Right forelimb (tissue), 1 donor: ENCODE measurements at places on chromosomes 2 and 18.
A peak's percentile ranks its signal among the peaks of the same experiment; 100 is the strongest.

DNA sequence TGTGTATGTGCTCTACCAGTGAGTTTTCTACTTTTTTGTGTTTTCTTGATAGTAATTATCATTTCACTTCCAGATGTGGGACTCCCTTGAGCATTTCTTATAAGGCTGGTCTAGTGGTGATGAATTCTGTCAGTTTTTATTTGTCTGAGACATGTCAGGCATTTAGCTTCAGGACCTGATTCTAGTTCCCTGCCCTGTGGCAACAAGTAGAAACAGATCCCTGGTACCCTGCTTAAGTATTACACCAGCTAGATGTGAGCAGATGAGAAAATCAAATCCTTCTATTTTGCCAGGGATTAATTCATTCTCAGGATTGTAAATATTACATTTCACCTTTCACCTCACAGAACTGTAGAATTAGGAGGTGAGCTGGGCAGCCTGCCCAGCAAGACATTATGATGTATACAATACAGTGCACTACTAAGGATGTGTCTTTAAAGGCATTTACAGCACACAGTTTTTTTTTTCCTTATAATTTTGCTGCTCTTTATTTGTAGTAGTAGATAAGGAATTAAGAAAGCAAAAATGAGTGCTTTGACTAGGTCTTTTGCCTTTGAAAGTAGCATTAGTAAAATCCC lies 35.1 kb downstream of the GALM start:
- no peak for DNase-seq

GRCh38 chr2:38465789-38466127 lies 88.7 kb upstream of the ATL2 start:
- no peak for DNase-seq

- DNase-seq = peak; percentile 62
These were observed 995 bp downstream of the TMEM127 start for GRCh38 chr2:96264656-96265348.

DNA sequence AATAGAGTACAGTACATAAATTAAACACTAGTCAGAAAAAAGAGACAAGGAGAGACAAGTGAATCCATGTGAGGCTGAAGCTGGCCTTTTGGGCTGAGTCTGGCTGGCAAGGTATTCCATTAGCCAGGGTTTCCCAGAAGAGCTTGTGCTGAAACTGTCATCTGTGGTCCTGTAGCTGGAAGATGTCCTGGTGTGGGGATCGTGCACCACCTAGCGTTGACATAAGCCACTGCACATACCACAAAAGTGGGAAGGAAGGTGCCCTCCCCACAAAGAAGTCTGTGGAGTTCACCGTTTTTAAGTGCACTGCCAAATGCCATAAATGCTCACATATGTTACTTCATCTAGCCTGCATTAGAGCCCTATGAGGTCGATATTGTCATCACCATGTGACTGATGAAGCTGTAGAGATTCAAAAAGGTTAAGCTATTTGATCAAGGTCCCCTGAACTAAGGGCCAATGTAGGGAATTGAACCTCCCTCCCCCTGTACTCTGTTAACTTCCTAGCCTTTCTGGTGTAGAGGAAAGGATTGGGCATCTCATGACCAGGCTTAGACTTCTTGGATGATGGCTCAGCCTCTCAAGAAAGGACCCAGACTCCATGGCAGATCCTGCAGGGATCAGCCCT lies 31.9 kb upstream of the GALNT14 start:
- DNase-seq = peak; percentile 67

DNA sequence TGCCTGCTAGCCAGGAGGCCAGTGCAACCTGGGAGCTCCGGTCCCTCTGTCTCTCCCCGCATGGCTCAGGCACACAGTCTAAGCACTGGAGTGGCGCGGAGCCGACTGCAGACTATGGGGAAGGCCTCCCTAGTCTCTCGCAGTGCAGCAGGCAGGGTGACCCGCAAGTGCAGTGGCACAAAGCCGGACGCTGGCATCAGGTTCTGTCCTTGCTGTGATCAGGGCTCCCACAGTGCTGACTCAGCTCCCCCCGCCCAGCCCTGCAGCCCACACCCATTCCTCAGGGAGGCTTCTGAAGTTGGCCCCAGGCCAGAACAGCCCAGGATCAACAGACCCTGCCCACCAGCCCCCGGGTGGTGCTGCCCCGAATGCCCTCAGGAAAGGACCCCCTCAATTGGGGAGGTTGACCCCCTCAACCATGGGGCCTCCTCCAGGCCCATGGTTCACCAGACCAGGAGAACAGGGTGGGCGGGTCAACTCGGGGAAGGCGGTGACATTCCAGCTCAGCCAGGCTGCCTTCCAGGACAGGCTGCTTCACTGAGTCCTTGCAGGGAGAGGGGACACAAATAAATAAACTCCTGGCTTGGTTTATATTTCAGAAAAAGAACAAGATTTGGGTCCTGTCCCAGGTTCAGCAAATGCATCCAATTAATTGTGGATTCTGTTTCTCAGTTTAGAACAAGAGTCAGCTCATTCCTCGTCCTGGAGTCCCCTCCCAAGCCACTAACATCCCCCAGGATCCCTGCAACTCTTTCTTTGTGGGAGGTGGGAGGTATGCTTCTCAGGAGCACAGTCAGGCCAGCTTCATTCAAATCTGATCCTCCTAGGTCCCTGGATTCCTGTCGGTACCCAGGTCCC lies 12.2 kb downstream of the BIN1 start:
- DNase-seq = peak; percentile 64
